ENCODE measurements at places on chromosomes 2 and 18.

DNA sequence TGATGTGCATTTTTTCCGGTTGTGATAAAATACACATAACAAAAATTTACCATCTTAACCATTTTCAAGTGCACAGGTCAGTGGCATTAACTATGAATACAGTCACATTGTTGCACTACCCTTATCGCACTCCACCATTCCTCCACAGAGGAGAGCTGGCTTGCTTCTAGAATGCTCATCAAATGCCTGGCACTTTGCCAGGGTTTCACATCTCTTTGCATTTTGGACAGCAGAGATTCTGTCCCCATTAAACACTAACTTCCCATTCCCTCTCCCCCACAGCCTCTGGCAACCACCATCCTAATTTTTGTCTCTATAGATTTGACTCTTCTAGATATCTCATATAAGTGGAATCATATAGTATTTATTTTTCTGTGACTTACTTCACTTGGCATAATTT is 165.0 kb downstream of the ASB1 start:
- no peak for DNase-seq

DNA sequence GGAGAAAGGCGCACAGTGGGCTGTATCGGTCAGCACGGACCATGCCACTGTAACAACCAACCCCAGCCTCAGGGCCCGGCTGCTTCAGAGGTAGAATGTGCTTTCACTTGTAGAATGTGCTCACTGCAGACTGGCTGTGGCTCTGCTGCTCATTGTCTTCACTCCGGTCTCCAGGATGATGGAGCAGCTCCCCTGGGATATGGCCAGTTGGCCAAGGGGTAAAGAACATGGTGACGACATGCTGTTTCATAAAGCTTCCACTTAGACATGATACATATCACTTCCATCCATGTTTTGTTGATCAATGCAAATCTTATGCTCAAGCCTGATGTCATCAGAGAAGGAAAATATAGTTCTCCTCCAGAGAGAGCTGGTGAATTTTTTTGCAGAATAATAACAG is 127.7 kb downstream of the SMAD2 start:
- no peak for DNase-seq

GRCh38 chr18:42038936-42039335 is 83.9 kb downstream of the PIK3C3 start:
- no peak for DNase-seq

GRCh38 chr2:10332402-10333246 is 29.9 kb downstream of the HPCAL1 start:
- DNase-seq: no peak

GRCh38 chr18:60277855-60278480 is 94.6 kb downstream of the MC4R start:
- no peak for DNase-seq

Data from tibial nerve (tissue), 4 donors.